ENCODE measurements at places on chromosomes 13 and 19.

- no peak for DNase-seq
Observed at GRCh38 chr13:105902396-105902795, 633.1 kb downstream of the EFNB2 start.

GRCh38 chr19:2474232-2475017 is 1.5 kb upstream of the GADD45B start:
- DNase-seq, result peak; percentile 93

GRCh38 chr13:22082030-22082429 is 411.2 kb downstream of the FGF9 start:
- no peak for DNase-seq

DNA sequence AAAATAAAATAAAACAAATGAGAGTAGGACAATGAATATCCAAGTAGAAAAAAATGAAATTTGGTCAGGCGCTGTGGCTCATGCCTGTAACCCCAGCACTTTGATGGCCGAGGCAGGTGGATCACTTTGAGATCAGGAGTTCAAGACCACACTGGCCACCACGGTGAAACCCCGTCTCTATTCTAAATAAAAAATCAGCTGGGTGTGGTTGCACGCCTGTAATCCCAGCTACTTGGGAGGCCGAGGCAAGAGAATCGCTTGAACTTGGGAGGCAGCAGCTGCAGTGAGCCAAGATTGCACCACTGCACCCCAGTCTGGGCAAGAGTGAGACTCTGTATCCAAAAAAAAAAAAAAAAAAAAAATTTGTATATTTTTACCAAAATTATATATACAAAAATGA is 18.2 kb upstream of the ZMYM5 start:
- no peak for DNase-seq

DNA sequence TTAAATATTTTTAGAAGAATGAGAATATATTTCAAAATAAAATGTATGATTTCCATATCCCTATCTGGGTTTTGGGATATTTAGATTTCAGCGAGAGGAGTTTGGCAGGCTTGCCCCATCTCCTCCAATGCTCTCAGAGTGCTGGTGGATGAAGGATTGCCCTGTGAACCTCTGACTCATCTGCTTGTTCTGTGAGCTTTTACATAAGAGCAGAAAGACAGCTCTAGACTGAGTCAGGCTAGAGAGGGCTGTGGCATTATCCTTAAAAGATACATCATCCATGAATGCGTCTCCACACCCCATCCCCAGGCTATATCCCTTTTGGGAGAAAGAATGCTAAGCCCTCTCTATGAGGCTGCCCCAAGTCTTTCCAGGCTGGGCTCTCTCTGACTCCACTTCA is 190.6 kb downstream of the TUBA3C start:
- no peak for DNase-seq

DNA sequence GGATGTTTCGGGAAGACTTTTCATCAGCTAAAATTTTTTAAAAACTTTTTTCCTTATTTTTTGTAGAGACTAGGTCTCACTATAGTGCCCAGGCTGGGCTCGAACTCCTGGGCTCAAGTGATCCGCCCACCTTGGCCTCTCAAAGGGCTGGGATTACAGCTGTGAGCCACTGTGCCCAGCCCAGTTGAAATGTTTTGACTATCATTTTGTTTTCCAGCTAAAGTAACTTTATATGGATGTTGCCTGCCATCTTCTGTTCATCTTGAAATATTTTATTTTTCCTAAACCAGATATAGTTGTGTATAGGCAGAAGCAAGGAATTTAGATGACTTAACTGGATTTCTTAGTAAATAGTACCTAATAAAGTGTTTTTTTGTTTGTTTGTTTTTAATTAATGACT is 7.0 kb downstream of the CAB39L start:
- peak; percentile 53 for DNase-seq

GRCh38 chr13:106186366-106187030 is 349.0 kb downstream of the EFNB2 start:
- peak; percentile 76 for DNase-seq

- peak; percentile 90 for DNase-seq
Observed at GRCh38 chr13:77508959-77509620, 26.4 kb upstream of the SCEL start.

GRCh38 chr19:1862424-1863327 is 703 bp downstream of the KLF16 start:
- DNase-seq, result no peak

GRCh38 chr13:94706101-94706842 is 6.1 kb downstream of the SOX21 start:
- DNase-seq, result no peak

DNA sequence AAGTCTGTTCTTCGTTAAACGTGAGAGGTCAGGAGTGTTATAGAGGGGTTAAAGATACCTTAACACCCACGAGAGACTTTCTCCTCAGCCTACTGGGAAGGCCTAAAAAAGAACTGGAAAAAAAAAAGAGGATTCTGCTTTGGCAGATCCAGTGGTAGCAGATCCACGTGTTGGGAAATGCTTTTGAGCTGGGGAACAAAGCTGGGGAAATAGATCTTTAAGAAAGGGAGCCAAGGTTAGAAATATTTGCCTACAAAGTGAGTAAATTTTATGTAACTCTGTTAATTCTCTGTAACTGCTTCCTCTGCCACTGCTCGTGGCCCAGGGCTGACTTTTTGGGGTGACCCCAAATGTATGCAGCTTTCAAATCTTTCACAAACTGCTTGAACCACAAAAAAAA is 11.7 kb downstream of the RFX2 start:
- DNase-seq, result no peak

DNA sequence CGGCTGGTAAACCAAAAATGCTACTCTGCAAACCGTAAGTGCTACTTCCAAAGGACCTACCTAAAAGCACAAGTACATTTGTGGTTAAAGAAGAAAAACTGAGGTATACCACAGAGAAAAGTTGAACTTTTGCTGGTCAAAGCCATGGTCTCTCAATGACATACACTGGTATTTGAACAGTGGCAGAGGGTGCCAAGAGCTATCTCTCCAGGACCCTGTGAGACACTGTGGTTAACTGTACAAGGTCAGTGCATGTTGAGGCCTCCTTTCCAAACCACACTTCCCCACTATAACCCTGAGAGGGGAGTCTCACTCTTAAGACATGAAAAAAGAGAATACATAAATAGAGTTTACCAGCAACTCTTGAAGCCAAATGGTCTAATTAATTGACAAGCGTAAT is 49.5 kb downstream of the COL4A1 start:
- no peak for DNase-seq
